ENCODE measurements at places on chromosomes 12 and 14.

GRCh38 chr12:97229004-97229403 lies 233.6 kb upstream of the RMST start:
- no peak for DNase-seq

GRCh38 chr12:51320311-51320694 lies 3.7 kb downstream of the BIN2 start:
- DNase-seq, result no peak

GRCh38 chr14:91021991-91022621 lies 38.3 kb downstream of the RPS6KA5 start:
- no peak for DNase-seq

DNA sequence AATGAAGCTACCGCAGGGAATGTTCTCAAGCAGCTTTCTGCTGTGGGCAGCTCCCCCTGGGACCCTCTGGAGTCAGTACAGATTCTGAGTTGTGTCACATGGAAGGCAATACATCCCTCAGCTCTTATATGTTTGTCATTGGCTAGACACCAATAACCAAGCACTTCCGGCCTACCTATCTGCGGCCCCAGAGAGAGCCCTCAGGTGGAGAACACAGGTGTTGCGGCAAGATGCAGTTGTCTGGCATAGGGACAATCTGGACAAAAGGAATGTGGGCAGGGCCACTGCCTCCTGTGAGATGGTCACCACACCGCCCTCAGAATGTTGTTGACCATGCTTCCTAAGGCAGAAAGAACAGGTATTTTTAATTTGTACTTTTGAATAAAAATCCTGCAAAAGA lies 118.7 kb downstream of the BRMS1L start:
- no peak for DNase-seq

DNA sequence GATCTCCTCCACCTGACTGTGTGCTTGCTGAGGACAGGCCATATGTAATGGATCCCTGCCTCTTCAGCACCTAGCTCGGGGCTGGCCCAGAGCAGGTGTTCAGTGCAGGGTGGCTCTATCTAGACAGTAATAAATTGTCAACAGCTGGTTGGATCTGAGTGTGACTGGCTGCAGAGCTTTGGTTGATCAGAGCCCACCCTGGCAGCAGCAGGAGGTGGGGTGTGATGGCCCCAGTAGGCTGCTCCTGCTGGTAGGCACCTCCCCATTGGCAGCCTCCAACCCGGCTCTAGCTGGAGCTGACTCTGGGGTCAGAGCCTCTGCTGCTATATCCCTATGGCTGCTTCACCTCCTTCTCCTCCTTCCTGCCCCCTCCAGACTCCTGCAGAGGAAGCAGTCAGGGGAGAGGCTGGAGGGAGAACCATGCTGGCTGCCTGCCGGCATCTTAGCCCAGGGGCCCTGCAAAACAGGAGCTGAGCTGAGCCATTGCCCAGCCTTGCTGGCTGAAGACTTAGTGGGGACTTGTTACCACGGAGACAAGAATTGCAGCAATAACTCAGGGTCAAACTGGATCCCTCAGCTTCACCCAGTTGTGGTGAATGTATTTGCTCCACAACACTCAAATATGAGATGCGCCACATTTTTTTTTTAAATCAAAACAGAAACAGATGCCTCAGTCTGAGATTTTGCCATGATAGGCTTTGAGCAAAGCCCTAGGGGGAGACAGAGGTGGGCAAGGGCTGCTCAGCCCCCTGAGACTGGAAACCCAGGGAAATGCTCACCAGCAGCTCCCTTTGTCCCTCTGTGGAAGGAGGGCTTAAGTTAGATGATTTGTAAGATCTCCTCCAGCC lies 22.2 kb downstream of the TMEM63C start:
- no peak for DNase-seq

- DNase-seq, result no peak
These were observed 241.7 kb downstream of the ZFP36L1 start for GRCh38 chr14:68551045-68551683.

DNA sequence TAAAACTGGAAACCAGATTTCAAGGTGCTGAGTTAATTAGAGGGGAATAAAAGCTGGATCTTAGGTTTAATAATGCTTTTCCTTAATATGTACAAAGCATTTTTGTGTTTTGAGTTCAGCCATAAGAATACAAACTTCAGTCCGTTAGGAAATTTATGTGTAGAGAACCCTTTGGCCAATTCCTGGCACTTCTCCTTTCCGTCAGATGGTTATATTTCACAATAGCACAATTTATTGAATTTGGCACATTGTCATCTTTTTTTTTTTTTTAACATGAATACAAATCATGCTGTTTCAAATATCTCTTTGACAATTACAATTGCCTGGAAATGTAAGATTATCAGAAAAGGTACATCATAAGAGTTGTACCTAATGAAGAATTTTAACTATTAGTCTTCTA lies 56.2 kb upstream of the DDHD1 start:
- DNase-seq, result no peak

- DNase-seq, result no peak
These were observed 148.3 kb downstream of the PHLDA1 start for GRCh38 chr12:75883241-75883640.

DNA sequence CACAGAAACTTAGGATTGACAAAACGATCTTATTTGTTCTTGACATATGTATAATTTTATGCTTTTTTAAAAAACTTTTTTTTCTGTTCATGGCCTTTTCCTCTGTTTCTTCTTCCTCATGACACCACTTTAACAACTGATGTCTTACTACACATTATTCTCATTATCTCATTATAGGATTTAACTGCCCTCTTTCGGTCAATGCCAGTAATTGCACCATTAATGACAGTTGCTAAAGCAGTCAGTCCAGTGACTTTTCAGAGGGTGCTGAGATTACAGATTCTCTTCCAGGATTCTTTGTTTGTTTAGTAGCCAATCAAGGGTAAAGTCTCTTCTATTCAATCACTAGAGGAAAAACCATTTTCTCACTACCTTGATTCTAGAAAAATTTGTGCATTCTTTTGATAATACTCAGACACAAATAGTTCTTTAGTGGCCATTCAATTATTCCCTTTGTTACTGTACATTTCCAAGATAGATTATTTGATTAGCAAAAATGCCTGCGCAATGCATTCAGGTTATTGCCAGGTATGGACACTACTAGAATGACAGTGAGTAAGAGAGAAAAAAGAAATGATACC lies 50.1 kb downstream of the KLRG1 start:
- DNase-seq, result no peak

DNA sequence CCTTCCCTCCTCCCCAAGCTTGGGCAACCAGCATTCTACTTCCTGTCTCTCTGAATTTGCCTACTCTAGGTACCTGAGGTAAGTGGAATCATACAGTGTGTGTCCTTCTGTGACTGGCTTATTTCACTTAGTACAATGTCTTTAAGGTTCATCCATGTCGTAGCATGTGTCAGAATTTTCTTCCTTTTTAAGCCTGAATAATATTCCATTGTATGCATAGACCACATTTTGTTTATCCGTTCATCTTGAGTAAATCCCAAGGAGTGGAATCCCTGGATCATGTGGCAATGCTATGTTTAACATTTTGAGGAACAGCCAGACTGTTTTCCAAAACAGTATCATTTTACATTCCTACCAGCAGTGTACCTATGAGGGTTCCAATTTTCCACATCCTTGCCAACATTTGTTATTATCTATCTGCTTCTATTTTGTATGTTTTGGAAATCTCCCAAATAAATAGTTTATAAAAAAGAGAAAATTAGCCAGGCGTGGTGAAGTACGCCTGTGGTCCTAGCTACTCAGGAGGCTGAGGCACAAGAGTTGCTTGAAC lies 12.4 kb downstream of the HSP90AA1 start:
- no peak for DNase-seq

- DNase-seq, result no peak
These were observed 14.5 kb upstream of the KRT83 start for GRCh38 chr12:52335598-52336262.

DNA sequence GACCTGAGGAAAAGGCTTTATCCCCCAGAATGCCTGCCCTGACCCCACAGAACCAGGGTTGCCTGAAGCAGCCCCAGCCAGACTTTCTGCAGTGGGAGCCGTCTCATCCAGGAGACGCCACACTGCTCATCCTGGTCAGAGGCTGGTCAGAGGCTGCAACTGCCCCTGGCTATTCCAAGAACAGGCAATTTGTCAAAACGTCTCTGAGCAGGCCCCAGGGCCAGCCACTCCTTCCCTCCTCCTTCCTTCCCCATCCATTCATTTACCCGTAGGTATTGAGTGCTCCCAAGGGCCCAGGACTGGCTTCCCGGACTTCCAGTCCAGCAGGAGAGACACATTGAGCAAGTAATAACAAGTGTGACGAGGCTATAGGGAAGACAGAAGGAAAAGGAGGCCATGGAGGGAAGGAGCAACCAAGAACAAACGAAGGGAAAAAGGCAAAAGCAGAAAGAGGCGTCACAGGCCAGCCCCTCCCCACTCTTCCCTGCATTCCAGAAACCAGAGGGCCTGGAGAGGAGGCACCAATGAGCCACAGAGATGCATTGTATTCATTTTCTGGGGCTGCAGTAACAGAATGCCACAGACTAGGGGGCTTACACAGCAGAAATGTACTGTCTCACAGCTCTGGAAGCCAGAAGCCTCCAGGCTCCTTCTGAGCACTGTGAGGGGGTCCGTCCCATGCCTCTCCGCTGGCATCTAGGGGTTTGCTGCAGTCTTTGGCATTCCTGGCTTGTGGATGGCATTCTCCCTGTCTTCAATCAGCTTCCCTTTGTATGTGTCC lies 21.0 kb upstream of the CD9 start:
- no peak for DNase-seq

- no peak for DNase-seq
These were observed 3.9 kb downstream of the LRCOL1 start for GRCh38 chr12:132606466-132606865.

- DNase-seq, result no peak
These were observed 6.2 kb downstream of the CMKLR1 start for GRCh38 chr12:108332791-108333382.

DNA sequence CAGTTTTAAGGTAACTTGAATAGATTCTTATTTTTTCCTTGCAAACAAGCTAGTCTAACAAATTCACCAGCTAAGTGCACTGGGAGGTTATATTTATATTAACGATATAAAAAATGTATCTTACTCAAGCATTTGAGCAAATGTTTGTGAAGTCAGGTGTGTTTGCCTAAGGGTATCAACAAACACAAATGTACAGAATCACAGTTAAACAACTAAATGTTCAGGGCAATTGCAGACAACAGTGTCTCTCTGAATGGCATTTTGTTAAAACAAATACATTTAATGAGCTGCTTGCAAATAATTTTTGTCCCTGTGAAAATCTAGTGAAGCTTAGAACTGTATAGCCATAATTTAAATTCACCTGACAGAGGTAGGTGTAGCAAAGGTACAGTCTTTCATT lies 28.2 kb upstream of the FLRT2 start:
- no peak for DNase-seq

GRCh38 chr12:6276956-6277620 lies 33.4 kb upstream of the PLEKHG6 start:
- DNase-seq, result no peak
